Activated CD8-positive, alpha-beta memory T cell treated with anti-CD3 and anti-CD28 coated beads for 1 hour (primary cell): ENCODE measurements at places on chromosomes 11 and 22.

DNA sequence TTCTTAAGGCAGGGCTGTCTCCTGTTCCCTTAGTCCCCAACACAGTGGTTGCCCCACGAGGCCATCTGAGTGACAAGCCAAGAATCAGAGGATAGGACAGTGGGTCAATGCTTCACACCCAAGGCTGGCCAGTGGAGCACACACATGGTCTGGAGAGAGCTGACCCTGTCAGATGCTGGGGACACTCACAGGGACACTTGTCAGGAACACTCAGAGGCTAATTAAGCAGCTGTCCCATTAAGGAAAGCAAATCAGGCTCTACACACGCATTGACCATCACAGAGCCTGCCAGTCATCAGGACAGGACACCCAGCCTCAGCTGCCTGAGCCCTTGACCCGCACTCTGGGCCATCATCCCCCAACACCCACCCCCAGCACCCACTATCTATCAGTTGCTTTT, 18.2 kb downstream of the GDPD5 start:
- no peak for DNase-seq

DNA sequence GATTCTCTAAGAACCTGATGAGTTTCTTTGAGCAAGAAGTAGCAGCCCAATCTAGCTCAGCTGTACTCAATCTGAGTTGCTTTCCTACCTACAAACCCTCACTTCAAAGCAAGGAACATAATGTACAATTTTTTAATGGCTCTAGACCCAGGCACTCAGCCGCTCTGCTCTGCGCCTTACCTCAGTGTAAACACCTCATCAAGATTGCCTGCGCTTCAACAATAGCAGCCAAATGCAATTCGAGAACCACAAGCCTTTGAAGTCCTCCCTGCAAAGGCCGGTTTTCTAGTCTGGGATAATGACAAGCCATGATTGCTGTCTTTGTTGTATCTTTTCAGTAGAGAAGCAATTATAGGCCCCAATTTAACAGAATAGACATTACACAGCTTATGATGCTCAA, 38.0 kb downstream of the JHY start:
- DNase-seq = no peak

DNA sequence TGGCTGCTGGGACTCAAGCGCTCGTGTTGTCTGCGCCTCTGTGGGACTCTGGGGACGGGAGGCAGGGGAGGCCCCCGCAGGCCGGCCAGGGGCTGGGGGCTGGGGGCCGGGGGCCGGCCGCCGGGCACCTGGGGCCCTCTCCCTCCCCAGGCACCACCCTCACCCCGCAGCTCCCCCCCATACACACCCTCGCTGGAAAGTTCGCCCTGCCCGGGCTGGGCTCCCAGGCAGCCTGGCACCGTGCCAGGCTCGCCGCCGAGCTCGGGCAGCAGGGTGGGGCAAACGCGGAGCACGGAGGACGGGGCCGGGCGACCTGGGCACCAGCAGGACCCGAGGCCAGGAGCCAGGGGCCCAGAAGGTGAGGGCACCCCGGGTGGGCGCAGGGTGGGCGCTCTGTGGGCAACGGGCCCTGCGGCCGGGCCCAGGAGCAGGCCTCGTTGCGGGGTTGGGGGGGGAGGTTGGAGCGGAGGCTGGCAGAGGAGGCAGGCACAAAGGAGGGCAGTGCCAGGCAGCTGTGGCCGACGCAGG, 76.7 kb upstream of the WNT7B start:
- no peak for DNase-seq

GRCh38 chr22:19663821-19664355, 50.4 kb upstream of the SEPTIN5 start:
- no peak for DNase-seq

- peak; percentile 50 for DNase-seq
Observed at GRCh38 chr22:49971232-49972162, 10.9 kb downstream of the PIM3 start.

DNA sequence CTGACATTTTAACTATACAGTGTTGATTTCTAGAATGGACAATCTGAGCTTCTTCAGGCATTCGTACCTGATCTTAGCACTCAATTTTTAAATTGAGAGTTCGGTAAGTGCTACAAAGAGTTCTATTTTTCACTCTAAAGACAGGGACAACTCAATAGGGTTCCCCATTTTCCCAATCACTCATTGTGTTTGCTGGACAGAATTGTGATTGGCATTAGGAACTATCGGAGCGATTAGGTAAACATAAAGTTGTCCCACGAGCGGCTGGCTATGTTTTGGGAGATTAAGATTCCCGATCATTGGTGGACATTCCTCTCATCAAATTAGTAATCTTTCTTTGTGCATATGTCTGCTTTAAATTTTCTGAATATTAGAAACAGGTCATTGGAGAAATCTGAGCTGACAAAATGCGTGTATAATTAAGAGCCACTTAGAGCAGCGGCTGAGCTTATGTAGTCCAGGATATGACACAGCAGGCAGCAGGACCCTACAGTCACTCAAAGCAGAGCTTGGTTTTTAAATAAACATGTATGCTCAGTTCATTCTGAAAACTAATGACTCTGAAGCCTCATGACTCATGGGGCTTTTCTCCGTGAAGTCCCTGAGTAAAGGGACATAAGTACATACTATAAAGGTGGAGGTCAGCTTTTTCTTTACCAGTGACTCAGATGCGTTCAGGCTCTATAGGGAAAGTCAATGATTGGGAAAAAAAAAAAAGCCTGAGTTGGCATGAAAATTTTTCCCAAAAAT, 109.4 kb downstream of the GRIA4 start:
- no peak for DNase-seq

- DNase-seq = peak; percentile 47
Observed at GRCh38 chr11:119306373-119306890, 10.5 kb downstream of the MCAM start.

DNA sequence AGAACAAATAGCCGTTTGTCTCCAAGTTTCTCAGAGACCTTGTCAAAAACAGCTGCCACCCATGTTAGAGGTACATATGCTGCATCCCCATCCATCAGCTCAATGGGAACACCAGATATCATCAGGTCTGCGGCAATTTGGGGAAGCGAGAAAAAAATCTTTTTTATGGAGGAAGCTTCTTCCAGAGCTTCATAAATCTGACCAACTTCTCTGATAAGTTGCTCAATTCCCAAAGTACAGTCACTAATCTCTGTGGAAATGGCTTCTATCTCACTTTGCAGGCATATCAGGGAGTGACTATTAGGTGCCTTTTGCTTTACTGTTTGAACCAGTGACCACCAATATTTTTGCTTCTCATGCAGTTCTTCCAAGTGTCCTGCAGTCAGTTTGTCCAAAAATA, 34.3 kb upstream of the MRPL17 start:
- no peak for DNase-seq

- DNase-seq = no peak
Observed at GRCh38 chr22:25644122-25644521, 79.6 kb downstream of the GRK3 start.

- no peak for DNase-seq
Observed at GRCh38 chr22:44275631-44275995, 37.1 kb downstream of the SHISAL1 start.

- no peak for DNase-seq
Observed at GRCh38 chr11:120127236-120127635, 10.7 kb downstream of the TRIM29 start.

DNA sequence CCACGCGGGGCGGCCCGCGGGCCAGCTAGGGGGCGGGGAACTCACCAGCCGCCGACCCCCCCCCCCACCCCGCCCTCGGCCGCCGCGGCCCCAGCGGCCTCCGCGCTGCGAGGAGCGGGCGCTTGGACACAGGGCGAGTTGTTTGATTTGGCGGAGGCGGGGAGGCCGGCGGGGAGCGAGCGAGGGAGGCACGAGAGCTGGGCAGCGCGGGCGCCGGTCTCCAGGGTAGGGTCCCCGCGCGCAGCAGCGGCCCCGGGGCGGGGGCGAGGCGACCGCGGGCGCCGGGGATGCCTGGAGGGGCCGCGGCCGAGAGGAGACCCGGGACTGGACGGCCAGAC, 64.4 kb downstream of the NAV2 start:
- no peak for DNase-seq

DNA sequence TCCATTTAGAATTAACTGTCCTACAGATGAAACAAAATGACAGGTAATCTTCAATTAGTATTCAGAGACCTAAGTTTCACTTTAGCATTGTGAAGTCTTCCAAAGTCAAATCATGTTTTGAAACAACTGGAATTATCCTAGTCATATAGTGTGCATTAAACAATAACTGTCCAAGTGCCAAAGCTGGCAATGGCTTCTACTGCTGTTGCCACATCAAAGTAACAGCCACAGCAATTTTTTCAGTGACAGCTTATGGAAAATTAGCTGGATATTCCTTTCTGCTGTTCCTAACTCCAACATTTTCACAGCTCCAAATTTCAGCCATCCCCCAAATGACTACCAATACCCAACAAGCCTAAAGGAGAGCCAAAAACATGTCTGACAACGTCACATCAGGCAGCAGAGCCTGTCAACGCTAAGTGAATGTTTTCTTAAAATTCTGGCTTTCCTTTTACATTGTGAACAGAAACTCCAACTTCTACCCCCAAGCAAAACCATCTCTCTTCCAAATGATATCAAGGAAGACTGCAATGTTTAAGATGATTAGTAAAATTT, 45.3 kb upstream of the CCDC34 start:
- DNase-seq = no peak

- DNase-seq = no peak
Observed at GRCh38 chr22:45775062-45775461, 103.4 kb downstream of the ATXN10 start.

DNA sequence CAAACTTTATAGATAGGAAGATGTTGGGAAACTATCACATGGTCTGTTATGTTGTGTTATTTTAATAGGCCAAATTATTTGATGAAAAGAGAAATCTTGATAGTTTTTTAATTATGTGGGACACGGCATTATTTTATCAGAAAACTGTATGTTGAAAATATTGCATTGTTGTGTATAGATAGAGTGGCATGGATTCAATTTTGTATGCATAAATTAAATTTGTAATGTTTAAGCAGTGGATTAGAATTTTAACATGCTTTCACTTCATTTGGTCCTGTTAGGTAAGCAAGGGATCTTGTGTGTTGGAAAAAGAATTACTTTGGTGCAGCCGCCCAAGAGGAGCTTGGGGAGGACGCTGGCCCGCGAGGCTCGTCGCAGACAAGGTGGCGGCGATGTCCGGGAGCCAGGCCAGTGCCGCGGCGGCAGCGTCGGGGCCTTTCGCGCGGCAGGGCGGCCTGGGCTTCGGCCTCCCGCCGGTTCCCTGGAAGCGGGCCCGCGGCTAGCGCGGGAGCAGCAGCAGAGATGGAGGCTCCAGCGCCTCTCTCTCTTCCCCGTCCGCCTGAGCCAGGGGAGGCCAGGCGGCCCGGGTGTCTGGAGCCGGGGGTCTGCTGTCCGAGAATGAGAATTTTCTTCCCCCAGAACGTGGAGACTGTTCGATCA, 82.7 kb downstream of the GGT1 start:
- DNase-seq = no peak

DNA sequence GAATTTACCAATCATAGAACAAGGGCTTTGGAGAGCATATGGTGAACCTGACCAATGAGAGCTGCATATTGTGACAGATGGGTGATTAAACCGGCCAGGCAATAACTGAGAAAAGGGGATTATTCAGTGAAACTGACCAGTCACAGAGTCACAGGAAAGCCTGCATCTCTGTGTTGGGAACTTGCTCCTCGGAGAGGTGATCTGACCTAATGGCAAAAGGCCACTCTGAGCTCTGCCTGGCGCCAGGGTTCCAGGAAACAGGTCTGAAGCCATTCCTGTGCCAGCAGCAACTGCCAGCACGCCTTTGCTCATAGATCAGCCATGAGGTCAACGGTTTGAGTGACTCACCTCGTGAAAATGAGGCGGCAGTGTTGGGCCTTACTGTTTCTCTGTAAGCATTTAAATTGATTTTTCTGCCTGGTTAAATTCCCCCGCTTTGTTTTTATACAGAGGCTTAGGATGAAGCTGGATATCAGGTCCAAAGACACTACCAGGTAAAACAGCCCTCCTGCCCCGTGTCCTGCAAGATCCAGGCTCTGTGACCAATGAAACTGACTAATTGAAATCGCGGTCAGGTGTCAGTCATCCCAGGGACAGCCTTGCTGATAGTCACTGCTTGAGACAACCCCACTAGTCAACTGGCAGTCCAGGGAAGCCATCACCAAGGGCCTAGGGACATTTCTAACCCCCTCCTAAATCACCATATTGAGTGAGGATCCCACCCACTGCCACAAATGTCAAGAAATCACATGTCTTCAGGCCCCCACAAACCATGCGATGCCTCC, 35.8 kb upstream of the MYOD1 start:
- DNase-seq = no peak

GRCh38 chr22:29478326-29479276, 1.4 kb upstream of the NEFH start:
- DNase-seq = no peak

DNA sequence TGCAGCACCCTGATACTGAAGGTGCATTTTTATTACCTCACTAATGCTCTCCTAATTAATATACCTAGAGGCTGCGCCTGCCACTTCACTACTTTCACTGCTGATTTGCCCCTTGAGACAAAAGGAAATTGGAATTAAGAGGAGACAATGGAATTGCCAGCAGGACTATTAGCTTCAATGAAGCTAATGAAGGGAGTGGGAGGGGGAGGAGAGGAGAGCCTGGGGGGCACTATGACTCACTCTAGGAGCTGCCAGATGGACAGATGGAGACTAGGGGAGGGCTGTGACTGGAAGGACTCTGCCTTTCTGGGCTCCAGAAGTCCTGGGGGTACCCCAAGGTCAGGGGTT, 102.8 kb upstream of the DRD2 start:
- DNase-seq = no peak

DNA sequence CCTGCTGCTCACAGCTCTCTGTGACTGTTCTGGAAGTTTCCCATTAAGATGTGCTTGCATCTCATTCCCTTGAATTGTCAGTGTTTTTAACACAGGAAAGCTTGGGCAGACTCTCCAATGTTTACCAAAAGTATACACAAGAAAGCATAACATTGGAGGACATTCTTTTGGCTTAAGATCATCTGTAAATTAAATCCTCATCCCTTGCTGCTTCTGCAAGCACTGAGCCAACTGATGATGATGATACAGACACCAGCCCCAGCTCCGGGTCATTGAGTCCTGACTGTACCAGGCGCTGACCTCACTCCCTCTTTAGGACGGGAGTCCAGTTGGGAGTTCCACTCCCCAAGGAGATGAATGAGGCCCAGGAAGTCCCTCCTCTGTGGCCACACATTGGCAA, 23.8 kb downstream of the CD82 start:
- DNase-seq = no peak

GRCh38 chr11:126890561-126890960, 110.0 kb downstream of the KIRREL3 start:
- no peak for DNase-seq
